ENCODE measurements at places on chromosomes 6 and 20.

GRCh38 chr6:143468026-143468425, 17.4 kb downstream of the PEX3 start:
- DNase-seq: no peak

DNA sequence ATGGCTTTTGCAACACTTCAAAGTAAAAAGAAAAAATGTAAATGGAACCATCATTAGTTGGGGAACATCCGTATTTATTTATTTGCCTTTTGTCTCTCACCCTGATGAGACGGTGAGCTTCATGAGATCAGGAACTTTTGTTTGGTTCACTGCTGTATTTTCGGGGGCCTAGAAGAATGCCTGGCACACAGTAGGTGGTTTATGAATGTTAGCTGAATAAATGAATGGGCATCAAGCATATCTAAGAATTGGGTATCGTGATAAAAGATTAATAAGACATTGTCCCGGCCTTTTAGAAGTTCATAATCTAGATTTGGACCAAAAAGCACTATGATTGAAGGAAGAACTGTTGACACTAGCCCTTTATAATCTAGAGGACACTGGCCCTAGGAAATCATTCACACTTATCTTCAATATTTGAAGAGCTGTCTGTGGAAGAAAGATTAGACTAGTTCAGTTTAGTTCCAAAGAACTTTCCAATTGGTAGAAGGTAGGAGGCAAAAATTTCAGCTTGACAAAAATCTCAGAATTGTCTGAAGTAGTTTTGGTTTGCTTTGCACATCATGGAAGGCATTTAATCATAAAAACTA, 70.3 kb upstream of the CD83 start:
- no peak for DNase-seq

GRCh38 chr6:75296811-75297779, 12.5 kb upstream of the TMEM30A start:
- no peak for DNase-seq

DNA sequence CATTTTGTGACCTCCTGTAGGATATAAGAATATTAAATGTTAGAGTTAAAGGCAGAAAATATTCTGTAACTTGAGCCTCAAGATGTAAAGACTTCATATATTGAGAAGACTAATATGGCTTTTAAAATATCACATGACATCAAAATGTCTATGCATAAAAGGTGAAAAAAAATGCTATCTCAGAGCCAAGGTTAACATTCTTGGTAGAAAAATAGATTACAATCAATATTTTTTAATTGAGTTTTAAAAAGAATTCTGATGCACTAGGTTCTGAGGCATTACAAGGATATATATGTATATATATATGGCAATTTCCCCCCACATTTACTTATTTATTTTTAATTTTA, 46.2 kb upstream of the RAB23 start:
- no peak for DNase-seq

DNA sequence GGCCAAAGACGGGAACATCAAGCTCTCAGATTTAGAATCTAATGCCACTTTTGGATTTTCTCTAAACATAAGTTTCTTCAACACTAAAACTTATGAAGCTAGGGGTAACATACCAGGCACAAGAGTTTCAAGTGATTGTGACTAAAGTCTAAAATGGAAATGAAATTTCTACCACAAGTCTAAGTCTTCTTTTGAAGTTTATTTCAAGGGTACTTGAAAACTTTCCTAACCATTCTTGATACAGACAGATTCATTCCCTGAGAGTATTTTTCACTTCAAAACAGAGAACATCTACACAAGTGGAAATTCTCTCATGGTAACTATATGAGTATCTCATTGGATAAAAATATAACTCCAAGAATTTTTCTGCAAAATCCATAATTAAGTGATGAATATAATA, 56.2 kb downstream of the BTBD9 start:
- no peak for DNase-seq

DNA sequence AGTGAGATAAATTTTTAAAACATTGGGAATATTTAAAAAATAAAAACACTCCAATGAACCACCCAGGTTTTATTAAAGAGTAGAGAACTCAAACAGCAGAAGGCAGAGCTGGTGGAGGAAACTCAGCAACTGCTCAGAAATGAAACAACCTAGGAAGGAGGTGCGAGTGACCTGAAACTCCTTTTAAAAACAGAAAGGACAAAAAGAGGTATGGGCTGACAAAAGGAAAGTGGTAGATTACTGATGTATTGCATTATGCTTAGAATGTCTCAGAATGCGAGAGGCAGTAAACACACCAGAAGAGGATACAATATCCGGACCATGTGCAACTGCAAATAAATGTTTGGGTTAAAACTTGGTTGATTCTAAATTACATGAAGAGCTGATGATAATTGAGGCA, 97.6 kb downstream of the ESR1 start:
- no peak for DNase-seq

- DNase-seq: no peak
Measured at GRCh38 chr6:31607317-31607716, 7.7 kb upstream of the AIF1 start.

DNA sequence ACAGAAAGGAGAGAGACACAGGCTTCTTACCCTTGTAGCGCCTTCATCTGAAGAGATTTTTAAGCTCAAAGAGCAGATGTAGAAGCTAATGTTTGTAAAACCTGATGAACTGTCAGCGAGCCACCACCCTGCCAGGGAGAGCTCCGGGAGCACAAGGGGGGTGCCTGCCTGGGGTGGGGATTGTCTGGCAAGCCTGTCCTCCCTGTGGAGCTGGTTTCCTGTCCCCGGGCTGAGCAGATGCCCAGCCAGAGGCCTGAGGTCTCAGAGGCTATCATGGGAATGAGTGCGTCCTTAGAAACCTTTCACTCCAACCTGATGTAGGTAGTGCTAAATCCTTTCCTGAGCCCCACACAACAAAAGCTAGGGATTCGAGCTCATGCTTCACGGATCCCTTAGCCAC, 41.9 kb upstream of the NR2E1 start:
- no peak for DNase-seq

DNA sequence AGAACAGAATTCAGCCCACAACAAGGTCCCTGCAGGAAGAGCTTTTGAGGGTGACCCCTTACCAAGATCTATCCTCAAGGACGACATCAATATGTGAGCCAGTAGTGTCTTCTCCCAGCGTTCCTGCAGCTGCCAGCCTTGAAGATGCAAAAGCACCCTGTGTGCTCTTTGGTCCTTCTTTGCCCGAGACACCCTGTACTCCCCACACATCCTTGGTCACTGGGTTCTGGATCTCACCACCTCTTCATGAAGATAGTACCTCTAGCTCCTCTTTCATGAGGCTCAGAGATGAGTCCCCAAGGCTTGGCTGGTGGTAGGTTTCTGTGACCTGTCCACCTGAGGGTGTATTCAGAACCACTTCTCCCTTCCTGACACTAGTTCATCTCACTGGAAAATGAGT, 259.6 kb upstream of the FOXQ1 start:
- DNase-seq: no peak

- DNase-seq: no peak
Measured at GRCh38 chr6:51299621-51300380, 481.1 kb downstream of the TFAP2B start.

- DNase-seq: no peak
Measured at GRCh38 chr6:17729223-17730077, 22.7 kb upstream of the NUP153 start.
